ENCODE measurements at places on chromosomes 1 and 21. TPM values are rescaled to one million over a fixed set of nuclear protein-coding genes. Genes with fewer than 3 reads are reported as not detected.
A peak's percentile ranks its signal among the peaks of the same experiment; 100 is the strongest.

GRCh38 chr1:79441238-79441637 is 434.7 kb upstream of the ADGRL4 start:
- DNase-seq: no peak
- H3K36me3 ChIP-seq: no peaks in the 10 kb centered on the region
- H3K27me3 ChIP-seq: no peaks in the 10 kb centered on the region

DNA sequence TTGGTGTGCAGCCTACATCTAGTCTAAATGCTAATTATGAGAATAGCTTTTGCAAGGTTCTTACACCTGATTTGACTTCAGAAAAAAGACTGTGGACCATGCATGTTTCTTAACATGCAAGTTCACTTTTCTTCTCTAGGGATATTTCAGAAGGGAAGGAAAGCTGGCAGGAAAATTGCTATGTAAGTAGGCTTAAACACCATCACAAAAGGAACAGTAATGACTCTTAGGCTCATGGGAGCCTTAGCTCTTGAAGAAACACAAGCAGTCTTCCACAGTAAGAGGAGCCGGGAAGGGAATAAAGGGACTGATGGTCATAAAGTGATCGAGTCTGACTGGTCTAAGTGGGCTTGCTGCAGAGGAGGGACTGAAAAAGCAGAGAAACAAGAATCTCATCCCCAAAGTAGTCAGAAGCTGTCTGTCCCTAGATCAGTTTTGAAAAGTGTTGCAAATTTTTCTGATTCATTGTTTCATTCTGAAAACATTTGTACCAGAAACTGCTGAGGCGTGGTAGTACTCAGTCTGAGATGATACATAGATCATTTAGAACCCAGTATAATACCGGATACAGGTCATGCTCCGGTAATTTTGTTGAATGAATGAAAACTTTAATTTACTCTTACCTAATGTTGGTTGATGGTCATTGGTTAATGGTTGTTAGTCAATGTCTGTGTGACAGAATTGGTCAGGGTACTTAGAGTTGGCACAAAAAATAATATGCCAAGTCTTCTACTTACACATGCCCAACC is 40.9 kb downstream of the SMYD2 start:
- no peak overlapping the region for H3K4me3 ChIP-seq
- peaks cover 9% of the 10 kb centered on the region for H3K36me3 ChIP-seq
- H3K27ac ChIP-seq: no peak overlapping the region
- H3K4me1 ChIP-seq: no peaks in the 10 kb centered on the region
- no peaks in the 10 kb centered on the region for H3K27me3 ChIP-seq

The UBE2U gene
- total RNA-seq: not detected

The S100A7 gene
- total RNA-seq: not detected

DNA sequence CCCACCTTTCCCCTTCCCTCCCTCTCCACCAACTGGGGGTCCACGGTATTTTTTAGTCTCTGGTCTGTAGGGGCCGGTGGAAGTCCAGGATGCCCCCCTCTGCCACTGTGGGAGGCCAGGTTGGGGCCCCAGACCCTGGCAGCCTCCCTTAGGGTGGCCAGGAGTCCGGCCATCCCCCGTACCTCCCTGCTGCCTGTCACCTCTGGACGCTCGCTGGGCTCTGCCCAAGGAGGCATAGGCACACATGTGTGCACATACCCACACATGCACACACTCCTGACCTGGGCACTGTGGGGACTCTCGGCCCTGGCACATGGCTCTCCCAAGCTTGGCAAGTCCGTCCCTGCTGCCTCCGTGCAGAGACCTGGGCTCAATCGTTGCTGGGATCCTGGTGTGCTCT is 53.0 kb downstream of the DISP3 start:
- DNase-seq: no peak
- H3K4me1 ChIP-seq: no peaks in the 10 kb centered on the region
- H3K27ac ChIP-seq: no peak overlapping the region
- H3K36me3 ChIP-seq: no peaks in the 10 kb centered on the region

- no peaks in the 10 kb centered on the region for H3K36me3 ChIP-seq
- H3K4me3 ChIP-seq: no peak overlapping the region
- no peaks in the 10 kb centered on the region for H3K4me1 ChIP-seq
- H3K27me3 ChIP-seq: no peaks in the 10 kb centered on the region
- H3K27ac ChIP-seq: no peak overlapping the region
- no peak for DNase-seq
Measured at GRCh38 chr1:118271883-118272282, 86.9 kb upstream of the SPAG17 start.

The CELA2A gene
- total RNA-seq: not detected

DNA sequence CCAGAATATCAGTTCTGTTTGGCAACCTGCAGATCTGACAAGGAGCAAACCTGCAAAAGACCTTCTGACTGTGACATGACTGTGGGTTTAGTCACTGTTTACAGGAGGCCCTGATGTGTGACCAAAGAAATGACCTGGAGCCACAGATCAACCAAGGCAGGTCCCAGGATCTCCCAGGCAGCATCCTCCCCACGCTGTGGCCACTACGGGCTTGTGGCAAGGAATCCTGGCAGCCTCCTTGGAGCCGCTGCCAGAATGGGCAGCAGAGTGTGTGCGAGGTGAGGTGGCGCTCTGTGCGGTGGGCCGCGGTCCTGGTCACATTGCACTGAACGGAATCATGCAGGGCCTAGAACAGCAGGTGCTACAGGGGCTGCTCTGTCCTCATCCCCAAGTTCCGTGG is 15.9 kb downstream of the MCM3AP start:
- H3K36me3 ChIP-seq: peaks cover 76% of the 10 kb centered on the region
- H3K27ac ChIP-seq: no peak overlapping the region
- H3K27me3 ChIP-seq: no peaks in the 10 kb centered on the region
- DNase-seq: no peak

The BSND gene
- total RNA-seq: not detected

- peaks cover 1% of the 10 kb centered on the region for H3K36me3 ChIP-seq
- peak overlapping the region; percentile 77 for H3K4me3 ChIP-seq
- no peak for DNase-seq
- no peaks in the 10 kb centered on the region for H3K27me3 ChIP-seq
- H3K4me1 ChIP-seq: peaks cover 21% of the 10 kb centered on the region
Measured at GRCh38 chr1:10494418-10494753, 19.6 kb downstream of the PEX14 start.

DNA sequence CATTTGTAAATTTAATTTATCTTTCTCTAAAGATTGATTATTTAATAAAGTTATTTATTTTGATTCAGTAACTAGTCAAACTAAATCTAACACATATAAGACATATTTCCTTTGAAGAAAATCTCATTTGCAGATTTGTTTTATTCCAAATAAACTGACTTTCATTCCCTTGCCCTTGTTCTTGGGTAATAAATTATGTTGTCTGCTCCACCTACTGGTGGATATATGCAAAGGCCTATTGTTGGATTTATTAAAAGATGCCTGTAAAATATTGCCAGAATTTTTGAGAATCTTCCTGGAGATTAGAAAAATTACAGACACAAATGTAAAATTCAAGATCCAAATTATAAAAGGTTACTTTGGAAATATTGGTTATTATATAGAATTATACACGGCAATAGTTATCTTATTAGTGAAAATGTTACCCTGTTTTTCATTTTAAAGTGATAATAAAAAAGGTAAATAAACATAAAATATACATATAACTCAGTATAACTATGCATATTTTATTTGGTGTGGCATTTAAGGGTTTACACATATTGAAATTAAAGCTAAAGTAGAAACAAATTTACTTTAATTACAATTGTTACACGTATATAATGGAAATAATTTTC is 116.1 kb downstream of the SPATA17 start:
- H3K27me3 ChIP-seq: no peaks in the 10 kb centered on the region
- H3K4me3 ChIP-seq: no peak overlapping the region
- no peak for DNase-seq
- no peak overlapping the region for H3K27ac ChIP-seq
- no peaks in the 10 kb centered on the region for H3K4me1 ChIP-seq

The SPATA1 gene
- total RNA-seq: 1.7 TPM

The SPRR5 gene
- total RNA-seq: not detected

The TRNP1 gene
- total RNA-seq: not detected

The ANKRD35 gene
- not detected for total RNA-seq

DNA sequence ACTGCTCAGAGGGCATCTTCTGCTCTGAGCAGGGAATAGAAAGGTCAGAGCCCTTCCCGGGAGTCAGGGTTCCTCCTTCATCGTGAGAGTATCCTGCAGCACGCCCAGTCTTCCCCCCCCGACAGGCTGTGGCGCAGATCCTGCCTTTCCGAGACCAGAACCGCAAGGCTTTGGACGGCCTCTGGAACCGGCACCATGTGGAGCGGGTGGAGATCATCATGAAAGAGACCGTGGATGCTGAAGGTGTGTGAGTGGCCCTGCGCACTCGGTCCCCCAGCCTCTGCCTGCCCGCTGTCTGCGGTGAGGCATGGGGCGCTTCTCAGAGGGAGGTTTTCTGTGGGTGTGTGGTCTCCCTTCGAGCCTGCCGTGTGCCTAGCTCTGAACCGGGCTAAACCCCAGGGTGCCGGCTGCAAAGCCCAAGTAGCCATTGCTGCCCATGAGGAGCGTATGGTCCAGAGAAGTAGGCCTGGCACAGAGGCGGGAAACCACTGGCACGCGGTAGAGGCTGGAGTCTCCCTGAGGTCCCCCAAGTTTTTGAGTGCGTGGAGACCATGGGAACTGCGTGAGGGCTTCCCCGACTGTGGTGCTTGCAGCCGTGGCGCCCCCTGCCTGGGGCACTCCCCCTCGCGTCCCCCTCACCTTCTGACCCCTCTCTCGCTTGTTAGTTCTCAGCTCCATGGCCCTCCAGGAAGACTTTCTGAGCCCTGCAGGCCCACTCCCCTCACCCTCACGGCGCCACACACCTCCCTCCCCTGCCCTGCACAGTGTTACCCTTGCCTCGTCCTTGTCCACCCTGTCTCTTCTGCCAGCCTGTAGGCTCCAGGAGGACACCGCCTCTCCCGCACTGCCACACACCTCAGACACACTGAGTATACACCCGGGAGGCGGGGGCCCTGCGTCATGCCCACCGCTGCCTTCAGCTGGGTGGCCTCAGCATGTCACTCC is 12.5 kb downstream of the H6PD start:
- H3K36me3 ChIP-seq: no peaks in the 10 kb centered on the region
- H3K4me1 ChIP-seq: peaks cover 11% of the 10 kb centered on the region
- H3K4me3 ChIP-seq: no peak overlapping the region
- H3K27me3 ChIP-seq: no peaks in the 10 kb centered on the region
- no peak for DNase-seq
- no peak overlapping the region for H3K27ac ChIP-seq

DNA sequence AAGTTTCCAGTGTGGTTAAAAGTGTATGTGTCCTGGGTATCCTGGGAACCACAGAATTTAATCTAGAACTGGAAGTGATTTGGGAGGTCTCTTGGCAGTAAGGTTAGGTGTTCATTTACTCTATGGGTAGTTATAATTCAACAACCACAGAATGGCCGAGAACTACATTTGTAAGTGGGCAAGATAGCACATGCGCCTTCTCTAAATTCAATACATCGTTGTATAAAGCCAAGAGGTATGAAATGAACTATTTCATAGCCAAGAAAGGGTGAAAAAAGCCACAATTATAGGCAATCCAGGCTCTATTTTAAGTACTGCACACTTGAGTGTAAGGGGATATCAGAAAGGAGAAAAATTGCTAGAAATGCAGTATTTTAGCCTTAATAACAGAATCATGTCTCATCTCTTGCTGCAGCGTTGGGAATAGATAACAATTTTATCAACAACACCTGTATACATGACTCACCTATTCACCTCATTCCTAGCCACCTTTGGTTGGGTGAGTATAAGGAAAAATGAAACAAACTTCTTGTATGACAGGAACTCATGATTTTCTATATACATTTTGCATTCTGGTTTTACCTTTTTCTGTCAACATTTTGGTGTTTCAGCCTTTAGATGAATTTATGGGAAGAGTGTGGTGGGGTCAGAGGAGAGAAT is 4.5 kb downstream of the SDCCAG8 start:
- DNase-seq: no peak
- no peaks in the 10 kb centered on the region for H3K27me3 ChIP-seq
- peaks cover 16% of the 10 kb centered on the region for H3K4me1 ChIP-seq
- no peaks in the 10 kb centered on the region for H3K36me3 ChIP-seq
- no peak overlapping the region for H3K4me3 ChIP-seq
- no peak overlapping the region for H3K27ac ChIP-seq

The CTTNBP2NL gene
- total RNA-seq: 0.47 TPM

DNA sequence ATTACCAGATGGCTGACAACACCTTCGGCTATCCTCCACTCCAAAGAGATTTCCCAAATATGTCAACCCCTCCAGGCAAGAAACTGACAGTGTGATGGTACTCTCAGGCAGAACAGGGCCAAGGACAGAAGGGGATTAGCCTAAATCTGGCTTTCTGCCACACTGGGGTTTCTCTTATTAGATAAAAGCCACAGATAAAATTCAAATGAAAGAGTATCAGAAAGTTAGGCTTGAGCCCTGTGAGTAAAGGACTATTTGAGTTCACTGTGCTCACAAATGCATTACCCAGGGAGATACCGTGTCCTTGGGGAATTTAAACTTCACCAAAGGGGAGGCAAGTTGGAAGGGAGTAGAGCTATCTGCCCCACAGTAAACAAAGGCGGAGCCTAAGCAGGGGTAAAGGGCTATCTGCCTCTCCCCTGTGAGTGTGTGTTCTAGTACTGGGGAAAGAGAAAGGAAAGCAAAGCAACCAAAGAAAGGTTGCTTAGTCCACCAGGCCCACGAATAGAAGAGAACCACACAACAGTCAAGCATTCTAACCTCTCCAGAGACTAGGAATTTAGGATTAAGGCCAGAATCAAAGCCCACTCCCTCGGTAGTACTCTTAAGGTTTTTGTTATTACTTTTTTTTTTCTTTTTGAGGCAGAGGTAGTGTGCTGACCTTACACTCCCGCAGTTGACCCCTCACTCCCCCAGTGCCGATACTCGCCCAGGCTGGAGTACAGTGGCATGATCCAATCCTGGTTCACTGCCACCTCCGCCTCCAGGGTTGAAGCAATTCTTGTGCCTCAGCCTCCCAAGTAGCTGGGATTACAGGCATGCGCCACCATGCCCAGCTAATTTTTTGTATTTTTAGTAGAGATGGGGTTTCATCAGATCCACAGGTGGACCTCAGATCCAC is 12.7 kb downstream of the TPM3 start:
- peak overlapping the region; percentile 63 for H3K27ac ChIP-seq
- H3K27me3 ChIP-seq: no peaks in the 10 kb centered on the region
- peaks cover 24% of the 10 kb centered on the region for H3K36me3 ChIP-seq
- DNase-seq: no peak

DNA sequence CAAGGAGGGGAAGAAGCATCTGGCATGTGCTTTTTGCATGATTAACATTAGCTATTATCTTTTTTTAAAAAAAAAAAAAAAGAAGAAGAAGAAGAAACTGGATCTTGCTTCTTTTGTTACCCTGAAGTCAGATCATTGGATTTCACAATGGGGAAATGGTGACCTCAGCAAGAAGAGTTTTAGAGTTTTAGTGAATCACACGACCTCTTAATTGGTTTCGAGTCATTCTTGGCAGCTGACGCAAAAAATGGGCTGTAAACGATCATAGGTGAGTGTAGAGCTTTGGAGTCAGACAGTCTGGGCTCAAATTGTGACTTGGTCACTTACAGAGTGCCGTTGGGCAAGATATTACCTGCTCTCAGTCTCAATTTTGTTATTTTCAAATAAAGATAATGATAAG is 33.3 kb upstream of the PGBD5 start:
- no peaks in the 10 kb centered on the region for H3K27me3 ChIP-seq
- no peak overlapping the region for H3K27ac ChIP-seq
- H3K4me1 ChIP-seq: no peaks in the 10 kb centered on the region
- no peak overlapping the region for H3K4me3 ChIP-seq

All from CD4-positive, alpha-beta memory T cell (primary cell).